Endothelial cell (in vitro differentiated cells): ENCODE measurements at places on chromosomes 11 and 22.

- DNase-seq, result no peak
Measured at GRCh38 chr22:36153501-36154422, 6.8 kb downstream of the APOL3 start.

GRCh38 chr11:8719211-8719649 lies 36.6 kb downstream of the RPL27A start:
- DNase-seq, result no peak

GRCh38 chr11:9825315-9825714 lies 161.4 kb downstream of the SWAP70 start:
- no peak for DNase-seq

DNA sequence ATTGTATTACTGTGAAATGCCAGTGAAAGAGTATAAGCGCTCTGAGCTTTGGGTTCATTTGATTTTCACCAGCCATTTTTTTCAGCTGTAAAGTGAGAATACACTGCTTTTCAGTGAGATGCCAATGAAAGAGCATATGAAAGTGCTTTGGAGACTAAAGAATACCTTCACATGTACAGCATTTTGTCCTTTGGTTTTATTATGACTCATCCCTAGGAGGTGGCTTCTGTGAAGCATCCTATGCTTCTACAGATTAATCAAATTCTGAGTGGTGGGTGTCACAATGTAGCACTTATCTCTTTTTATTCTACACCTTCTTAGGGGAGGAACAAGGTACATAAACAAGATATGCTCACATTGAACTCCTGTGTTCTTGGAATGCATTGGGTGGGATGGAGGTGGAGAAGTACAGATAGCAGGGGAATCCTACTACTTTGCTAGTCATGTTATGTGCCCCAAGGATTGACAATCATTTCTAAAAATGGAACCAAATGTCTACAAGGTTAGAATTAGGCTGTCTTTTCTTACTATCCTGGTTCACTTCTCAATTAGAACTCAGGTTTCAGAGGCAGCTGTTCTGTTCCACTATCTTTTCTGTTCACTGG lies 18.7 kb downstream of the TRIM44 start:
- no peak for DNase-seq

- peak; percentile 47 for DNase-seq
Measured at GRCh38 chr22:35140879-35141745, 75.2 kb downstream of the ISX start.

- DNase-seq, result no peak
Measured at GRCh38 chr22:33477120-33478111, 419.2 kb upstream of the SYN3 start.

GRCh38 chr11:36564376-36565030 lies 3.3 kb upstream of the RAG1 start:
- DNase-seq, result peak; percentile 44

GRCh38 chr11:70756756-70757155 lies 358.4 kb downstream of the CTTN start:
- no peak for DNase-seq

DNA sequence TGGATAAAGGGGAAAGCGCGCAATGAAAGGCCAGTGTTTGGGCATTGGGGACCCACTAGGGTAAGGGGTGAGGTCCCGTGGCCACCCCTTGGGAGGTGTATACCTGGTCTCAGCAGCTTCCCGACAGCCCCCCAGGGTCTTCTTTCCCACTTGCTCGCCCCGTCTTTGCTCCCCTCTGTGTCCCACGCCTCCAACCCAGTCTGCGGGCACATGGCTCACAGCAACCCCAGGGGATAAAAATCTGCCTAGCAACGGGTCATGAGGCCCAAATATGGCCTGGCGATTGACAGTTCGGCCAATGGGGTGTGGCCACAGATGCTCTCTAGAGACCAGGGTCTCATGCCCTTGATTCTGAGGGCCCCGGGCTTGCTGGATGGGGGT lies 41.6 kb downstream of the AHNAK start:
- DNase-seq, result no peak

DNA sequence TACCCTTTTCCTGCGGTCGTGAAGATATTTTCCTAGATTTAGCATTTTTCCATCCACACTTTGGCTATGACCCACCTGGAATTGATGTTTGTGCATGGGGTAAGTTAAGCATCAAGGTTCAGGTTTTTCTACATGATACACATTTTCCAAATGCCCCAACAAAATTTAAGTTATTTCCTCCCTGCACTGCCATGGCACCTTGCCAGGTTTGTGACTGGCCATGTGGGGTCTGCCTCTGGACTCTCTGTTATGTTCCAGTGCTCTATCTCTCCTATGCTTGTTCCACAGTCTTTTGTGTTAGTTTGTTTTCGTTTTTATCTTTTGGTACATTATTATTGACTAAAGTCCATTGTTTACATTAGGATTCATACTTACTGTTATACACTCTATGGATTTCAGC lies 934.3 kb downstream of the TBC1D22A start:
- no peak for DNase-seq

DNA sequence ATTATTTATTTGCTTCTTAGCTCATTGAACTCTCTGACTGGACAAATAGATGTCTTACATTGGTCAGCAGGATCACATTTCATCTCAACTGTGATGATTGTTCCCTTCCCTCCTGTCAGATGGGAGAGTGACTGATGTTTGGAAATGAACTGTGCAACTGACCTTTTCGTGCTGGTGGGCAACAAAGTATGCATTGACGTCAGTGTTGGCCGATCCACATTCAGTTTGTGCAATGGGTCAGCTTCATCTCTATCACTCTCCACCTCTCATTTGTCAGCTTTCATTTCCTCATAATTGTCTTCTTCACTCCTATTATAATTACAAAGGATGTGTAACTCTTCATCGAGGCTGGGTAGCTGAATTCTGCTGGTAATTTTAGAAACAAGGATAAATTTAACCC lies 71.3 kb downstream of the PPP2R1B start:
- no peak for DNase-seq

- no peak for DNase-seq
Measured at GRCh38 chr11:2468363-2469235, 23.8 kb downstream of the KCNQ1 start.

- no peak for DNase-seq
Measured at GRCh38 chr11:74011360-74012073, 2.6 kb upstream of the UCP3 start.

GRCh38 chr22:45083659-45084305 lies 74.0 kb upstream of the PHF21B start:
- no peak for DNase-seq

GRCh38 chr11:135023499-135023898 lies 611.5 kb upstream of the B3GAT1 start:
- DNase-seq, result no peak

DNA sequence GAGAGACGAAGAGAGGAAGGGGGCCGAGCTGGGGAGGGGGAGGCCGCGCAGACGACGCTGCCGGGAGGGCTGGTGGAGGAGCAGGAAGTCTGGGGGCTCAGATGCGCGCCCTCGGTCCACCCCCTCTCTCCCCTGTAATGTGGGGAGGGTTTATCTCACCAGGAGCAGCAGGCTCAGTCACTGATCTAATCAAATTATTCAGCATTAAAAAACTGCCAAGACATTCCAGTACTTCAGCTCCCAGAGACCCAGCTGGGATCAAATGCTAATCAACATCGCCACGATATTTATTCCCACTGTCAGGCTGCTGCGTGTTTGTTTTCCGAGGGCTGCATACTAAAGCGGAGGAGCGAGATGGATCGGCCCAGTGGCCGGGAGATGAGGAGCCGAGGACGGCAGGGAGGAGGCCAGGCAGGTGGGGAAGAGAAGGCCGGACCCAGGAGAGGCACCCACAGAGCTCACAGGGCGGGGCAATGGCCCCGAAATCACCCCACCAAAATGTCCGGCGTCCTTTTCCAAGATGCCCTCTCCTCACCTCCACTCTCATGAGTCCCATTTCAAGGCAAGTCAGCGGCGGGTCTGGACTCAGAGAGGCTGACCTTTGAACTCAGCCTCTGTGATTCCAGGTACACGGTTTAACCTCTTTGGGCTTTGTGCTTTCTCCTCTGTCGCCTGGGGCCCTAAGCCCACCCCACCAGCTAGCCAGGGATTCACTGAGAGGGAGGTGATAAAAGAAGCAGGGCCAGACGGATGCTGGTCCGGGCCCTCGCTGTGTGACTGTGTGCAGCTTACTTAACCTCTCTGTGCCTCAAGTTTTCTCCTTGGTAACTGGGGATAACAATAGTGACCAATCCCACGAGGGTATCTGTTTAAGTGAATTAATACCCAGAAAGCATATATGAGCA lies 502.1 kb downstream of the MN1 start:
- no peak for DNase-seq

- DNase-seq, result no peak
Measured at GRCh38 chr11:86177302-86177701, 67.3 kb upstream of the EED start.

- DNase-seq, result no peak
Measured at GRCh38 chr11:86816251-86816726, 15.9 kb downstream of the PRSS23 start.

DNA sequence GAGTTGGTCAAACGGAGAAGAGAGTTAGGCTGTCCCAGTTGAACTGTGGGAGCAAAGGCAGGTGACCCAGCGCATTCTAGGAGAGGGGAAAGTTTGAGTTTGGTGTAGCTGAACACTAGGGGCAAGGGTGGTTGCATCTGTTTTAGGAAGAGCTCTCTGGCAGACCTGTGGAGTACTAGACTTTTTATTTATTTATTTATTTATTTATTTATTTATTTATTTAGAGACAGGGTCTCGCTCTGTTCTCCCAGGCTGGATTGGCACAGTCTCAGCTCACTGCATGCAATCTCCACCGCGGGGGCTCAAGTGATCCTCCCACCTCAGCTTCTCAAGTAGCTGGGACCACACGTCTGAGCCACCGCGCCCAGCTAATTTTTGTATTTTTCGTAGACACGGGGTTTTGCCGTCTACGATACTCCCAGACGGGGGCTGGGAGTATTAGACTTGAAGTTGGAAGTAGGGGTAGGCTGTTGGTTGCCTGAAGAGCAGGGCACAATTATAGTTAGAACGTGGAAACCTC lies 950 bp upstream of the ACER3 start:
- no peak for DNase-seq

DNA sequence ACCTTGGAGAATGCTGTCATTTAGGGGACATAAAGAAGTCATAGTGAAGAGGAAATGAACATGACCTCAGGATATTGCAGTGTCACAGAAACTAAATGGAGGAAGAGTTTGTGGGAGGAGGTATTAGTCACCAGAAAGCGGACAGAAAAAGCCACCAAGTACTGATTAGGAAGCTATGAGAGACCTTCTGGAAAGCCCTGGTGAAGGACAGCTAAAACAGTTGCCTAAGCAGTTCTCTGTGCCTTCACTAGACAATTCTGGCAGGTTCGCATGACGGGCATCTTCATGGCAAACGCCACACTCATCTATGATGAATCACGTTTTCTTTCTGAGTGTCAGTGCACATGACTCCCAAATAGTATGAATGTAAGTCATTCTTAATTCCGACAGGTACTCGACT lies 325.8 kb downstream of the C11orf87 start:
- DNase-seq, result no peak

DNA sequence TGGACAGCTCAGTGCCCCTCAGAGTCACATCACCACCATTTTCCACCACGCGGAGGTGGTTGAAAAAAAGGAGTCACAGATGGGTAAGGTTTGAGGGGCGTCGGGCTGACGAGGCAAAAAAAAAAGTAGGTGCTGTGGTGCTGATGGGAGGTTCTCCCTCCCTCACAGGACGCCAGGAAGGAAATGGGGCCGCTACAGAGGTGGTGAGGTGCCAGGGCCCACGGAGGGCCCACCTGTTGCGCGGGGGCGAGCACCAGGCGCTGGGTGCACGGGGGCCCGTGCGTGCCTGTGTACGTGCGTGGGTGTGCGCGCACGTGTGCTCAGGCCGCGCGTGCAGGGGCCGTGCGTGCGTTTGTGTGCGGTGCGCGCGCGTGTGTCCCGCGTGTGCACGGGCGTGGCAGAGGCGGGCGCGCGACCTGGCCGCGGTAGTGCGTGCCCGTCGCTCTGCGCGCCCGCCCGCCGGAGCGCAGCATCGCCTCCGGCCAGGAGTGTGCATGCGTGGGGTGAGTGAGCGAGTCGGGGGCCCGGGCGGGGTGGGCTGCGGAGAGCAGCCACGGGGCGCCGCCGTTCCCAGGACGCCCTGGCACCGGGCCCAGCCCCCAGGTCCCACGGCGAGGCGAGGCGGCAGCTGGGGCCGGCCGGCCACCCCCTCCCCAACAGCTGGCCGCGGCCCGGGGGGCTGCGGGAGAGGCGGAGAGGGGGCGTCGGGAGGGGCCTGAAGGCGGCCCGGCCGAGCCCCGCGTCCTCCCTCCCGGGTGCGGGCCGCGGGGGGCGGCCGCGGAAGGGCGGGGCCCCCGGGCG lies 2.8 kb downstream of the PDGFB start:
- DNase-seq, result no peak

GRCh38 chr11:126337474-126338241 lies 17.8 kb upstream of the ST3GAL4 start:
- no peak for DNase-seq

- DNase-seq, result no peak
Measured at GRCh38 chr11:19660076-19660475, 52.6 kb upstream of the NAV2 start.

GRCh38 chr11:45151362-45151982 lies 5.0 kb downstream of the PRDM11 start:
- DNase-seq, result no peak

DNA sequence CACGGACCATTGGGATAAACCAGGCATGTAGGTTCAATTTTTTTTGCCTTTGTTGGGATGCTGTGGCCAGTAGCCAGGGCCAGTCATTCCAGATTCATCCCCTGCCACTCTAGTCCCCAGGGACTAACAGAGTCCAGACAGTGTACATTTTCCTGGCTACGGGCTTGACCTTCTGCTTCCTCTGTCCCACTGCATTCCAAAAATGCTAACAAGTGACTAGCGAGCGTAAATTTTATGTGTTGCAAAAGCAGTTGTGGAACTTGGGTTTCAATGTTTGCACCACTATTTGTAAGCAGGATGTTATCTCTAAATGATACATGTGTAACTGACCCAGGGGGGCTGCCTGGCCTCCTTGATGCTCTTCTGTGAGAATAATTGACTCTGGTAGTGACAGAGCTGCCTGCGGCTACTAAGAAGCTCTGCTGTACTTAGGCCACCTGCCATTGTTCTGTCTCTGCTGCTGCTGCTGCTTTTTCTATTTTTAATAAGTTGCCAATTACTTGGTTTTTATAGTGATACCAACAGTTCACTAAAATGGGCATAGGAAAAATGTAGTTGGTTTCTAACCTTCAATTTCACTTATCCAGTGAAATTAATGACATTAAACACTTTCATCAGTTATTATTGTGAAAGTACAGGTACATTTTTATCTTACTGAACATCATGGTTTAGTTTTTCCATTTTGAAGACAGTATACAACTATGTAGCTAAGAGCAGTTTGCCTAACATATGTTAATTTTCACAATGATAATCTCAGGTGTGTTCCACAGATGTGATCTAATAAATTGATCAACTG lies 26.8 kb downstream of the TNRC6B start:
- no peak for DNase-seq

- peak; percentile 32 for DNase-seq
Measured at GRCh38 chr11:93895106-93895862, 44.9 kb upstream of the VSTM5 start.

DNA sequence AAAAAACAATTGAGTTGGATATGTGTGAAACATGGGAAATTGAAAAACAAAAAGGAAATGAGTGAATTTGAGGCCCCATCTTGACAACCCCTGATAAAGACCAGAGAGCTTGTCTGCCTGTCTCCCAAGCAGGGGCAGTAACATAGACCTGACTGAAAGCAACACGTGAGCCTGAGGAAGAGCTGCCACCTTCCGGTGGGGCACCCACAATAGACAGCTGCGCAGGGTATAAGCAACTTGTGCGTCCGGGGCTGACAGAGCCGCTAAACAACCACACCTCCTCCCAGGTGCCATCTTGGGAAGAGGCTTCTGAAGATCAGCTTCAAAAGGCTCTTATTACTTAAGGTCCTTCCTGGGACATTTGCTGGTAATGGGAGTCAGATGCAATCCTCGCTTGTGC lies 166.8 kb downstream of the NTM start:
- DNase-seq, result no peak
